ENCODE measurements at places on chromosomes 2 and 18. TPM values are rescaled to one million over a fixed set of nuclear protein-coding genes. Genes with fewer than 3 reads are reported as not detected.

- no peak overlapping the region for H3K27ac ChIP-seq
- H3K36me3 ChIP-seq, result no peaks in the 10 kb centered on the region
- no peak for DNase-seq
- no peak overlapping the region for H3K4me3 ChIP-seq
These were observed 108.3 kb downstream of the ARL6IP6 start for GRCh38 chr2:152826581-152827279.

- H3K4me3 ChIP-seq, result no peak overlapping the region
- no peaks in the 10 kb centered on the region for H3K36me3 ChIP-seq
- no peak for DNase-seq
- H3K27ac ChIP-seq, result no peak overlapping the region
These were observed 140.5 kb downstream of the ST6GAL2 start for GRCh38 chr2:106745468-106745867.

- no peak overlapping the region for H3K27ac ChIP-seq
- DNase-seq, result no peak
- H3K4me3 ChIP-seq, result no peak overlapping the region
- H3K27me3 ChIP-seq, result no peaks in the 10 kb centered on the region
- no peaks in the 10 kb centered on the region for H3K36me3 ChIP-seq
- H3K4me1 ChIP-seq, result peaks cover 5% of the 10 kb centered on the region
These were observed 188.8 kb downstream of the PTPRM start for GRCh38 chr18:7755753-7756475.

Gene IMP4
- 87.8 TPM for polyA plus RNA-seq

- no peak within 1 kb of the TSS for H3K4me3 ChIP-seq
- no peak for DNase-seq
- H3K4me1 ChIP-seq, result peaks cover 48% of the 10 kb centered on the region
- H3K36me3 ChIP-seq, result peaks cover 6% of the 10 kb centered on the region
These were observed at the start of gene MPP4 for GRCh38 chr2:201698588-201699226. Gene MPP4 (minus strand): TSS chr2:201698644. CDS start chr2:201693954, 4,690 bp downstream.

DNA sequence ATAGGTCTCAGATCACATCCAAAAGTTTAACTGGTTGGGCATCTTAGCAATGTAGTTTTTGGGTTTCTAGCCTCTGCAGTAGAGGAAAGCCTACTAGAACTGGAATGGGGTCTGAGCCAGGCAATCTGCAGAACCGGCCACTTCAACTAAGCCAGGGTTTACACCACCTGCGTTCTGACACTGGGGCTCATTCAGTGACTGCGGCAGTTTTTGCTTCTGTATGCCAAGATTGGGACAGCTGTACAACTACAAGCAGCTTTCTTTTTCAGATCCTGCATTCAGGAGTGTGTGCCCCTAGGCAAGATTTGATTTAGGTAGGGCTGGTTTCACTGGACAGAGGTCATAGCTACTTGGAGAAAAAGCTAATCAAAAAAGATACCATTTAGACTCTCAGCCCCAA lies 43.7 kb upstream of the IGFBP5 start:
- no peak for DNase-seq
- H3K27ac ChIP-seq, result no peak overlapping the region
- H3K27me3 ChIP-seq, result no peaks in the 10 kb centered on the region

All from GM23338 (cell line).